Metanephros (tissue), 2 donors: ENCODE measurements at places on chromosomes 3 and 15. TPM values are rescaled to one million over a fixed set of nuclear protein-coding genes. Genes with fewer than 3 reads are reported as not detected.

The CSPG4 gene
- total RNA-seq, result 45.7 TPM

The SEMA5B gene
- 21.7 TPM for total RNA-seq

The MGLL gene
- total RNA-seq, result 34.1 TPM

The TRPM7 gene
- 60.0 TPM for total RNA-seq

The SETMAR gene
- total RNA-seq, result 18.6 TPM
